ENCODE measurements at places on chromosomes 2 and 18.

DNA sequence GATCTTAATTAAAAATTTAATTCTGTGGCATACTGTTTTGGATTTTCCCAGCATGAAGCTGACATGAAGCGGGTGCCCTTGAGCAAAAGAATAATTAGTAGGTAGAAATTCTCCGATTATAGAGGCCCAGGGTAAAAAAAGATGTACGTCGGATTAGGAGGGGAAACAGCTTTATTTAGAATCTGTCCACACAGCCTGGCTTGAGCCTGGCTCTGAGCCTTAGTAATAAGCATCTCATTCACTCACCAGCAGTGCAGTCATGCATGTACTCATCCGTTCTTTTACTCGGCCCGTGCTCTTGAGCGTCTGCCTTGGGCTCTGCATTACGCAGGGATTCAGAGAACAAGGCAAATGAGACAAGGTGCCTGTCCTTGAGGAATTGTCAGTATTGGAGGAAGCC lies 219.3 kb downstream of the AGAP1 start:
- DNase-seq, result no peak

DNA sequence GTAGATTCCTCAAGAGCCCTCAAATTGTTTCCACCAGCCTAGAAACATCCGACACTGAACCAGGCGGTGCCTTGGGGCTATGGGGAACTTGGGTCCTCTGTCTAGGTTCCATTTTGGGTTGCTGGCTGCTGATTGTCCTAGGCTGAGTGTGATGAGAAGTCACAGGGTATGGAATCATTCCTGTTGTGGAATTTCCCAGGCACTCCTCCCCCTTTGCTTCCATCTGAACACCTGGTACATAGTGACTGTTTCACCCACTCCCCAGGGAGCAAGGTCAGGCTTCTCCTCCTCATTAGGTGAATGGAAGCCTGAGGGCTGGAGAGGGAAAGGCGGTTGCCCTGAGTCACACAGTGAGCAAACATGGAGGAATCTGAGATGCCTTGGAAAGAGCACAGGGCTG lies 4.5 kb downstream of the KIF3C start:
- DNase-seq, result peak; percentile 73

DNA sequence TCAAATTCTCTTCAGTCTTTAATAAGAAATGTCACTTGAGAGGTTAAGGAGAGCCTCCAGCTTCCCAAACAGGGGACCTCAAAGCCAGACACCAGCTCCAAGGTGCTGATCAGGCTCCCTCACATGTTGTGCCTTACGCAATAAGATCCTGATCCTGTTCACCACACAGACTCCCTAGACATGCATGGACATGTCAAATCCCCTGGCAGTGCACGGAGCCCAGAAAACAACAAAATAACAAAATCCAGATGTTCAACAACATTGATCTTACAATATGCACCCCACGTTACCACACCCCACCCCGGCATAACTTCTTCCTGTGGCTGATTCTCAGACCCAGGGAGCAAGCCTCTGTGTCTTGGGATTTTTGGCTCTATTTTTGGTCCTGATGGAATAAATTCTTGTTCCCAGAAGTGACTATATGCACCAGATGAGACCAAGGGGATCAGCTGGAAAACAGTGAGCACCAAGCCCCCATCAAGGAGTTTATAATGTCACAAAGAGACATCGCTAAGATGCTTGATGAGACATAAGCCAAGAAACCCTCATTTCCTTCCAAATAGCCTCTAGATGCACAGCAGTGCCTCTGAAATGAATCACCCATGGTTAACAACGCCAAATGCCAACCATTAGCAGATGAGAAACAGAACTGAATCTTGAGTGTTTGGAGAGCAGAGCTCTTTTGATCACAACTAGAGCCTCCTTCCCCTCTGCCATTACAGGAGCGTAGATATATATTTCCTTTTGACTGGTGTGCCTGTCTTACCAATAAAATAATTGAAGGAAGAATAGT lies 198.2 kb downstream of the PRKCE start:
- DNase-seq, result no peak

GRCh38 chr2:238943338-238944067 lies 95.6 kb downstream of the TWIST2 start:
- DNase-seq, result no peak

DNA sequence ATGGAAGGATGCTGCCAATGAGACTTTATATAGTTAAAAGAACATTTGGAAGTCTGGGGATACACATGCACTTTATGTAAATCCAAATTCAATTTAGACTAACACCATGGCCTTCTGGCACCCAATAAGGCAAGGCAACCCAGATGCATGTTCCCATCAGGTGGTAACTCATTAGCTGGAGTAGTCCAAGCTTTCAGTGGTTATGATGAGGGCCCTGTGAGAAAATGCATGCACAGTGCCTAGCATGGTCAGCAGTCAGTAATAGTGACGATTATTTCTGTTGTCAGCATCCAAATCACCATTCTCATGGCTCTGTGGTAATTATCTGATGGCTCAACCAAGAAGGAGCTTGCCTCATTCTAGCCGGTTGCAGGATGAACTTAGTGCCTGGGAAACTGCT lies 70.3 kb upstream of the CTLA4 start:
- DNase-seq, result no peak

- DNase-seq, result no peak
These were observed 47.7 kb downstream of the MRPS9 start for GRCh38 chr2:105085525-105085924.

DNA sequence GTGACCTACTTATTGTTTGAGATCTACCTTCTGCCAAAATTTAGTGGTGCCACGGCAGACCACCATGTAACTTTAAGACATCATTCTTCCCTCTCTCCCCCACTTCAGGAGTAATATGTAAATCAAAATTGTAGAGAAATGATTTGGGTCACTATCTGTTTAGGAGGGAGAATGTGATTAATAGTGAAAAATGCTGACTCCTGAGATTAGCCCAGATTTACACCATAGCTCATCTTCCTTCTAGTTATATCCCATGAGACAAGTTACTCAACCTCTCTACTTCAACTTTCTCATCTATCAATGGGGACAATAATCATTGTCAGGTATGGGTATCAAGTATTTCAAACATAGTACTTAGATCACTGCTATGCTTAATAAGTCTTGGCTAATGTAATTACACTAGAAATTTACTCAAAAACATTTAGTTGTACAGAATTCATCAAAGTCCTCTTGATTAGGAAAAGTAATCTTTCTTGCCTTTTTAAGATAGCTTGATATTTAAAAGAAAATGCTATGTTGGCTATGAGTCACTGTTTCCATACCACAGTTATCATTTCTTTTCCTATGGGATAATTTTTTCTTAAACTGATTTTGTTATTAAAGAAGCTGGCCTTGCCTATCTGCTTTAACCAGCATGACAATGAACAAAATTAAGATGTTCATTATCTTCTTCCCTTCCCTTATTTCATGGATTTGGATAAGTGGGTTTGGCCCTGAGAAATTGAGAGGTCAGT lies 1038.9 kb upstream of the ZEB2 start:
- no peak for DNase-seq

Data from ACHN (cell line).